NCI-H774 (cell line): ENCODE measurements at places on chromosomes 2 and 18.

DNA sequence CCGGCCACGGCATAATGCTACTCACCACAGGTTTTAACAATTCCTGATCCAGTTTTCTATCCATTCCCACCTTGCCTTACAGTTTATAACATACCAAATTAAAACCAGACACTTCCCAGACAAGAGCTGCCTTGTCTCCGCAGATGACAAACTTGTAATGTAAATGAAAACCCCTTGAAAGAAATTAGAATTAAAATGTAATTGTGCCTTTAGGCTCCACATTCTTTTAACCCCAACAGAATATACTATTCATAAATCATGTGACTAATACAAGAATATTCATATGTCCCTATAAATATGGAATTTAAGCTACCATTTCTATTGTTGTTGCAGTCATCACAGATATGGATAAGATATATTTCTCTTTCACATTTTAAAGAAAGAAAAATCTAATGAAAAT, 69.9 kb upstream of the ZBTB14 start:
- DNase-seq: no peak

DNA sequence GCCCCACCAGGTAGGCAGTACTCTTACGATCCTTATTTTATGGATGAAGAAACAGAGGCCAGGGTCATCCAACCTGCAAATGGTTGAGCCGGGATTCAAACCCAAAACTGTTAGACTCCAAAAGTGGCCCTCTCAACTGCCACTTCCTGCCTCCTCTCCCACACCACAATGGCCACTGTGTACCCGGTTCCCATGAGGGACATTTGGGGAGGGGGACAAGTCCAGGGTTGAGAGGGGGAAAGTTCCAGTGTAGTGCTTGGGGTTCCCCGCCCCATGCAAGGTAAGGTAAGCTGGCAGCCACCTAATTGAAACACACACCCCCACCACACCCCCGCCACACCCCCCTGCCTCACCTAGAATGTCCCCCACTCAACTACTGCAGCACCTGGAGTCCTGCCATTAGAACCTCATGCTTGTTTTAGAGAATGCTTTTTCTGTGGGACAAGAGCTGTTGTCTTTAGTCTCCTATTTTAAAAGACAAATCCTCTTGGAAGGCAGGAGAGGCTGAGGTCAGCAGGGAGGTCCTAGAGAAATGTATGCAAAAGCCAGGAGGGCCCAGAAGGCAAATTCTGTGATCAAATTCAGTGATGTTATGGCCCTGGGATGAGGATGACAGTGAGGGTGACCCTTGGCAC, 145.2 kb downstream of the ZFP36L2 start:
- no peak for DNase-seq

- DNase-seq: no peak
Measured at GRCh38 chr2:161569401-161569800, 54.8 kb upstream of the SLC4A10 start.

DNA sequence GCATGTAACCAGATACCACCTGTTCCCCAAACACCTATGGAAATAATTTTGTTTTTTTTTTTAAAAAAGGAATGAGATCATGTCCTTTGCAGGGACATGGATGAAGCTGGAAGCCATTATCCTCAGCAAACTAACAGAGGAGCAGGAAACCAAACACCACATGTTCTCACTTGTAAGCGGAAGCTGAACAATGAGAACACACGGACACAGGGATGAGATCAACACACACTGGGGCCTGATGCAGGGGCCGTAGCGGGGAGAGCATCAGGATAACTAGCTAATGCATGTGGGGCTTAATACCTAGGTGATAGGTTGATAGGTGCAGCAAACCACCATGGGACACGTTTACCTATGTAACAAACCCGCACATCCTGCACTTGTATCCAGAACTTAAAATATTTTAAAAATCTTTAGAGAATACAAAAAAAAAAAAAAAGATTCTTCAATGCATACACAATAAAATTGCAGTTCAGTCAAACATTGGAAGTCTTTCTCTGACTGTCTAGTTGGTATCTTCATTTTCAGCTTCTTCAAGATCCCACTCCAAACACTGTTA, 11.6 kb upstream of the CASP10 start:
- DNase-seq: no peak

DNA sequence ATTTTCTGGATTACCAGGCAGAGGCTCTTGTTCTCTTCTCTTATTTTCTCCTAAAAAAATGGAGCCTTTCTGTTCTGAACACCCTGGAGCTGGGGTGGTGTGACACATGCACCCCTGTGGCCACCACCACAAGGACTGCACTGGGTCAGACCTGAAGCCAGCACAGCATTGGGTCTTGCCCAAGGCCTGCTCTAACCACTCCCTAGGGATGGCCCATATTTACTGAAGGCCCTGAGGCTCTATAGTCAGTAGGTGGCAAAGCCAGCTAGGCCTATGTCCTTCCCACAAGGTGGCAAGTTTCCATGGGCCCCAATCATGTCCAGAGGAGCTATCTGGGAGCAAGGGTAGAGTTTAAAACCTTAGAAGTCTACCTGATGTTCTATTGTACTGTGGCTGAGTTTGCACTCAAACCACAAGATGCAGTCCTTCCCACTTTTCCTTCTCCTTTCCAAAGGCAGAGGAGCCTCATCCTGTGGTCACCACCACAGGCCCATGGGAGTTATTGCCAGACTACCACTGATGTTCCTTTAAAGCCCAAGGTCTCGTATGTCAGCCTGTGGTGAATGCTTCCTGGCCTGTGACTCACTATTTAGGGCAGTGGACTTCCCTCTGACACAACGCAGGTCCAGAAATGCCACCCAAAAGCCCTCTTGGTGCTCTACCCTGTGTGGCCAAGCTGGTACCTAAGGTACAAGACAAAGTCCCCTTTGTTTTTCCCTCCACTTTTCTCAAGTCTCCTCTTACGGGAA, 15.0 kb upstream of the FMNL2 start:
- DNase-seq: no peak

DNA sequence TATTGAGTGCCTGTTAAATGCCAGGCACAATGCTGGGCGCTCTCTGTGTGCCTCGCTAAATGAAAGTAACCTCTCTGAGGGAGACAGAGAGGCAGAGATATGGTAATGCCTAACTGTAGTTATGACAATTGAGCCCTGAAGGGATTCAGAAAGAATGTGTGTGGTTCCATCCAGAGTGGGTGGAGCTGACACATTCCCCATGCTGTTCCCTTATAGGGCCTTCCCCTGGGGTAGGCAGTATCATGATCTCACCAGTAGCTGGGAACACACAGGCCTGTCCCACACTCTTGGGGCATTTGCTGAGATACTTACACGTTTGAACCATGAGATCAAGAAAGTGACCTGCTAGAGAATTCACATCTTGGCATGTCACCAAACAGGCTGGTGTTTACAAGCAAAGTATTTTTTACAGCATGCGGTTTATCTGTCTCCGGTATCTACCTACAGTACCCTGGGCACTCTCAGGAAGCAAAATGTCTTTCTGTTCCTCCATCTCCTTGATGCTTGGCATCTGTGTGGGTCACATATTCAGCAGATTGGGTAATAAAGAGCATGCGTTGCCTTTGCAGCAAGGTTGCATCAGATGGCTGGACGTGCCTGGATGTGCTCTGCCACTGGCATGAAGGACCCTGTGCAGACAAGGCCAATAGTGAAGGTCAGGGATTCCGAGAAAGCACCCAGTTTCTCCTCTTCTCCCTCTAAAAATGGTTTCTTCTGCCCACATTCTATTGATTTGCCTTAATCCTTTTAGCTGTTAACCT, 9.4 kb downstream of the CTIF start:
- no peak for DNase-seq

DNA sequence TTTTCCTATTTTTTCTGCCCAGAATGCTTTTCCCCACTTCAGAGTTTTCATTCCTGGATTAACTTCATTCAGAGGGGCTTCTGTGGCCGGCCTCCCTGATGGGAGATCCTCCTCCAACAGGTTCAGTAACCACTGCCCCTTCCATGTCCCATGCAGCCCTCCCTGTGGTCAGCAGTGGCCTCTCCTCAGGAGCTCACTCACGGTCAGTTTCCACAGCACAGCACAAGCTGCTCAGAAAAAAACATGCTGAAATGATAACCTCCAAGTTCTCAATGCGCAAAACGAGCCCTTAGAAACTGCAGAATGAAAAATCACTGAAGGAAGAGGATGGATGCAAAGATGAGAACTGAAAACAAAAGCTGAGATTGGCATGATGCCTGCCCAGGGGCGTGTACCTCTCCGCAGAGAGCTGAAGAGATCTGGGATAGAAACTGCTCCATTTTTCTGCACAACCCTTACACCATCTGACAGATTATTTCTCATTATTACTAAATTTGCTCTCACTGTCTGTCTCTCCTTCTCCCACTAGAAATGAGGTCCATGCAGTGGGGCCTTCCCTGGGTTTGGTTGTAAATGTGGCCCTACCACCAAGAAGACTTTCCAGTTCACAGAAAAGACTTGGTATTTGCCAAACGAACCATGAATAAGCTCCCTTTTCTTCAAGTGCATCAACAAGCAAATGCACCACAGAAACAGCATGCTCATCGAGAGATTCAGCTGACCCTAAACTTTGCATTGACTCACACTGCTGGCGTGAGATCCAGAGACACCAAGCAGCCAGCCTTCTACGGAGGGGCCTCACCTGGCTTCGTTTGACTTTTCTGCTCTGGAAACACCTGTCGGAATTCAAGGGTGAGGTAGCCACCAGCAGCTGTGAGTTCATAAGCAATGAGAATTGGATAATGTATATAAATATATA, 51.5 kb downstream of the TMEM18 start:
- DNase-seq: no peak

DNA sequence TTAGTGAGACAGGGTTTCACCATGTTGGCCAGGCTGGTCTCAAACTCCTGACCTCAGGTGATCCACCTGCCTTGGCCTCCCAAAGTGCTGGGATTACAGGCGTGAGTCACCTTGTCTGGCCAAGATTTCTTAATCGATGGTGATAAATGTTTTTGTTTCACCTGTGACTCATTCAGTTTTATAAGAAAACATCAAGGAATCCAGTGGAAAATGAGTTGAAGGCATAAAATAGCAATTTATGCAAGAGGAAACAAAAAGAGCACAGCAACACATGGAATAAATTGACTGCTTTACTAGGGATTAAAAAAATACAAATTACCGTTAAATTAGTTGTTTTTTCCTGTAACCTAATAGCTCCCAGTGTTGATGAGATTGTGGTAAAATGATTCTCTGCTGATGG, 80.2 kb downstream of the CDK15 start:
- no peak for DNase-seq

DNA sequence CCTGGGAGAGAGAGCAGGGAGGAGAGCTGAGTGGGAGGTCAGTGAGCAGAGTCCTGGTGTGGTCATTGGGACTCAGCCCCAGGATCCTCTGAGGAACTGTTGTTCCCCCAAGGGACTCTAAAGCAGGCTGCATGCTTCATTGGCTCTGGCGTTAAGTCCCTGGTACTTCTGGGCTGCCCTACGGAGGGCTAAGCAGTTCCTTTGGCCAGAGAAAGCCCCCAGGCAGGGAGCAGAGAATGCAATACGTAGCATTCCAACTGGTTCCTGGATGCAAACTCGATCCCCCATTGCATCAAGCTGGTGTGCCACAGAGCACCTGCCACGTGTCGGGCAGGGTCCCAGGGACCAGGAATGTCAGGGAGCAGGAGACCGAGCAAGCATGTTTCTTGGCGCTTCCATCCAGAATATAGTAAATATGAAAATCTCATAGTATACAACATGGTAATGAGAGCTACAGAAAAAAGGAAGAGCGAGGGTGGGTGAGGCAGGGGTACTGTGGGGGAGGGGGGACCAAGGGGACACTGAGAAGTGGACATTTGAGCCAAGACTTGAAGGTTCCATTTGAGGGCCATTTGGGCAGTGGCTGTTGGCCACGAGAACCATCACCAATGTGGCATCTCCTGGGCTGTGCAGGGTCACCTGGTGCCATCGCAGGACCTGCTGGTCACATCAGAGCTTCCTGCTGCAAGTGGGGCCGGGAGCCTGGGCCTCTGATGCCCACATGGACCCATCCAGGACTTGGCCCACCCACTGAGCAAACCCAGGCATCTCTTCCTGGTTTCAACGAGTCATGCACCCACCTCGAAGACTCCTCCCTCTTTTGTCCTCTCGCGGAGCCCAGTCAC, 160.4 kb downstream of the ASB1 start:
- no peak for DNase-seq

GRCh38 chr18:44729631-44730101, 49.0 kb downstream of the SETBP1 start:
- no peak for DNase-seq

GRCh38 chr2:3214065-3214464, 163.6 kb downstream of the EIPR1 start:
- no peak for DNase-seq

- DNase-seq: no peak
Measured at GRCh38 chr2:239102266-239102665, 254.4 kb downstream of the TWIST2 start.

DNA sequence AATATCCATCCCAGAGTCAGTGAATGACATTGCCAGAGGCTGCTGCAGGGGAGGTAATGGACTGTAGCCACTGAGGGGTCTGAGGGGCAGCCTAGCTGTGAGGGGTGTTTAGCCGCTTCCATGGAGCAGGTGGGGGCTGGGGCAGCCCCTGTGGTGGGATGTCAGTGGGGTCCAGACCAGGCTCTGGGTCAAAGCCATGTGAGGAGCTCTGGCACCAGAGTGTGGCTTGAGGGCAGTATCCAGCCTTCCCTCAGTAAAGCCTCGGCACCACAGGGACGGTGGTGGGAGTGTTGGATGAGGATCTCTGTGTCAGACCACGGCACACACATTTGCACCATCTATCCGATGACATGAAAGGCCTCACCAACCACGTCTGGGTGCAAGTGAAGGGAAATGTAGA, 85.0 kb downstream of the INHBB start:
- no peak for DNase-seq

DNA sequence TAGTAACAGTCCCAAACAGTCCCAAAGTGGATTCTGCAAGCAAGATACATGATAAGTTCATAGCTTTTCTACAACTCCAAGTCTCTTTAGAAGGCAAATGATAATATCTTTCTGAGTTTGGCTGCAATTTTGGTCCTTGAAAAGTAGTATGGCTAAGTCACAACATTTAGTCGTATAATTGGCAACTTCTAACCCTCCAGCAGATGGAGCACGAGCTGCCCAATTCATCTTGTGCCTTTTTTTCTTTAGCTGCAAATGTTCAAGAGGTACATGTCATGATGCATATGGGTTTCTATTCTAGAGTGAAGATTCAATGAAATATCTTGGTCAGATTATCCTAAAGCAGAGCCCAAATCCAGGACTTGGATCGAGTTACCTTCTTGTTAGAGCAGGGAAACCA, 127.0 kb upstream of the KLHL14 start:
- no peak for DNase-seq

DNA sequence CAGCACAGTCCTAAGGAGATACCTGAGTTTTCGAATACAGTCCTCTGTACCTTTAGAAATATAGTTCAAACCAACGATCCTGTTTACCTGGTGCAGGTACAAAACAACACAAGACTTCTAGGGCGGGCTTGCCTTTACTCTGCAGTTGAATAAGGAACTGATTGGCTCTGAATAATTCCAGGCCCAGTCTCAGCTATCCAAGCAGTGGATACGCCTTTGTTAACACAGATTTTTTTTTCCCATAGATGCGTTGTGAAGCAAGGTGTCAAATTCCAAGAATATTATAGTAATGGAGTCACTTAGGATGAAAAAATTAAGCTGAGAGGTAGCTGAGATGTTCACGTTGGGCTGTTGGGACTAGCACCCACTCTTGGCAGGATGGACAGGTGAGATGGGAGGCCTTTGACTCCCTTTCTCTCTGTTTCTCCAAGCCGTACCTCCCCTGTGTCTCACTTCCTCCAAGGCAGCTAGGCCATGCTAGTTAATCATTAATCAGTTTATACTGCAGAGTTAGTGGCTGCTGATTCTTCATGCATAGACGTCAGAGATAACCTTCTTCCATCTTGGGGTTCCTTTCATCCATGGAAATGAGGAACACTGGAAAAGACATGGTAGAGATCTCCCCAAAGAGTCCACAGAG, 380.8 kb upstream of the ACVR2A start:
- no peak for DNase-seq

GRCh38 chr18:50937183-50937582, 30.7 kb upstream of the ELAC1 start:
- DNase-seq: no peak
